ENCODE measurements at places on chromosomes 2 and 18.

DNA sequence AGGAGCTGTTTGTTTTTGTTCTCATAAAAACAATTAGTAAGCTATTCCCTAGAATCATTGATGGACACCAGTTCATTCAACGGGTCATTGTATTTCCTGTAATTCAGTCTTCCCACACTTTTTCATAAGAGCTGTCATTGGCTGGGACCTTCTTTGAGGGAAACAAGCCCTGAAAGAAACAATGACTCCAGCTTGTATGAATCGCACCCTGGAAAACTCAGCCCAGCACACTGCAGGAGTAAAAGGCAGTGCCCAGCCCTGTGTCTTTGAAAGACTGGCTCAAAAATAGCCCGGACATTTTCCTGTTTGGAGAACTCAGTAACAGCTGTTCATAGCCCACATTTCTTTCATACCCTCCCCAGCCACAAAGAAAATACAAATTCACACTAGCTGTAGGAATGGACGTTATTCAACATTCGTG, 81.5 kb downstream of the NCKAP5 start:
- DNase-seq = no peak

GRCh38 chr2:34875091-34875745, 1276.1 kb upstream of the FAM98A start:
- DNase-seq = no peak

DNA sequence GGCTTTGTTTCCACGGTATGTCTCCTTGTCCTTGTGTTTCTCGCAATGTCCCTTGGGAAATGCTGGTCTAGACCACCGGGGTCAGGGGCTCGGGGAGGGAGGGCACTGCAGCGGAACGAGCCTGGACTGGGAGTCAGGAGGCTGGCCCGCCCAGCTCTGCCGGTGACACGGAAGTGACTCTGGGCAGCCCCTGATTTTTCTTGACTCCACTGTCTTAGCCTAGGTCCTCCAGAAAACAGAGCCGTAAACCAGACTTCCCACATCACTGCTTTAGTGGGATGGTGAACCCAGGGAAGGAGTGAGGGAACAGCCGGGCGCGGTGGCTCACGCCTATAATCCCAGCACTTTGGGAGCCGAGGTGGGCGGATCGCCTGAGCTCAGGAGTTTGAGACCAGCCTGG, 144.2 kb downstream of the ASB1 start:
- DNase-seq = no peak

DNA sequence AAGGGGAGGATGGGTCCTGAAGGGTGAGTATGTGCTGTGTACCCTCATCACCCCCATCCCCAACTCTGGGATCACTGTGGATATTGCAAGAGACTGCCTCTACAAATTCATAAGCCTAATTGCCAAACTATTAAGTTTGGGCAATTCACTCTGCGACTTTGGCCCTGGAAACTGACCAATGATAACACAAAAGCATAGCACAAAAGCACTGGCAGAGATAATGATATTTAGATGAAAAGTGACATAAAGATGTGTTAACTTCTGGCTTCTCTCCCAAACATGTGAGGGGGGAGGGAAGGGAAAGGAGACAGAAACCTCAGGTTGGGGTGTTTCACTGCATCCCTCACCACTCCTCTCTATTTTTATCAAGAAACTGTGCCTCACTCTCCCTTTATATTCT, 150.3 kb downstream of the SATB2 start:
- DNase-seq = no peak

- no peak for DNase-seq
Measured at GRCh38 chr18:31946305-31947046, 3.5 kb upstream of the TRAPPC8 start.

GRCh38 chr2:26786207-26787028, 562 bp downstream of the CENPA start:
- DNase-seq = no peak

DNA sequence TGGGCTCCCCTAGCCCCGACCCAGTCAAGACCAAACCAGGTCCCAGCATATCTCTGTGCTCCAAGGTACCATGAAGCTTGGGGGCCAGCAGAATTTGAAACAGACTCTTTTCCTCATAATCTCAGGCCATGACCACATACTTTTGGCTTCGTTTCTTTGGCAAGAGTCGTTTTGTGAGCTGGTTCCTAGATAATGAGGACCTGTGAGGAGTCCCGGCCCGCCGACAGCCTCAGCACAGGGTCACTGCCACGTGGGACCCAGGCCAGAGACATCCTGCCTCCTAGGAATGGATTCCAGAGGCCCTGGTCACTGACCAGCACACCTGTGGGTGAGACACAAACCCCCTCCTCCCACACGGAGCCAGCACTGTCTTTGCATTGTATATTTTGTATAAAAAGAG, 73.5 kb downstream of the VAPA start:
- no peak for DNase-seq

DNA sequence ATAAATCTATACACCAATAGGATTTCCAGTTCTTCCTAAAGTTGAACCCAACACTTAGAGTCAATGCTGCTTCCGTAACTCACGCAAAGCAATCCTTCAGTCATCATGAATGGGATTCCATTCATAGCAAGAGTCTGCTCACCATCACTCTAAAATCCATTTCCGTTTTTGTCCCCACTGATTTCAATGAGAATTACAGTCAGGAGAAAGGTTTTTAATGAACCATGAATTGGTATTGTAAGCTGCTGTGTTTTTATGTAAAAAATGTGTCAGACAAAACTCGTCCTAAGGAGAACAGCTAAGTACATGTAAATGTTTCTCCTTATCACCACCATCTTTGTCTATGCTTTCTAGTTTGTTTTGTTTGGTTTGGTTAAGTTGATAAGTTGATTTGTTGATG, 391.5 kb downstream of the IRS1 start:
- DNase-seq = no peak

GRCh38 chr2:120293096-120294007, 40.7 kb downstream of the RALB start:
- no peak for DNase-seq

DNA sequence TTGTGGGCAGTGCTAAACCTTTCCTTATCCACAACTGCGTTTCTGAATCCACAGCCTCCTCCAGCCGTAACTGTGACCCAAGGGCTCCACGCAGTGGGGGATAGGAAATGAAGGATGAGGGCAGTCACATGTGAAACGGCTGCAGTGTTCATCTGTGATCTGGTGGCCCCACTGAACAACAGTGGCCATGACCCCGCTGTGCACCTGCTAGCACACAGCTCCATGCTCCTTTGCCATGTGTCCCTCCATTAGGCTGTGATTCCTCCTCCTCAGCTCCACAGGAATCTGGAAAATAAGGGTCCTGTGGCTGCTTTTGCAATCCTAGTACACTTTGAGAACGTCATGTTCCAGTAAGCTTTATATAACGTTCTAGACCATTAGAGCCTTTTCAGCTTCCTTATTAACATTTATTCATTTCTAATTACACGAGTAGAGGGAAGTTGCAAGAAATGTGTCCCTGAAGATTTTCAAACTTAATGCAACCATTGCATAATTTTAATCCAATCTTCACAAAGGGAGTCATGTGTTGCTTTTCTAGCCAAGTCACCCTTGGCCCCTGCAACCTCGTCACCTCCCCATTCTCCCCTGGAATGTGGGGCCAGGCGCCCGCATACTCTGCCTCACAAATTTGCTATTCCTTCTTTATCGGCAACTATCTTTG, 7.1 kb upstream of the NAPG start:
- DNase-seq = no peak
